ENCODE measurements at places on chromosomes 2 and 18. TPM values are rescaled to one million over a fixed set of nuclear protein-coding genes. Genes with fewer than 3 reads are reported as not detected.
A peak's percentile ranks its signal among the peaks of the same experiment; 100 is the strongest.

GRCh38 chr18:66646609-66647008 is 42.7 kb upstream of the CDH19 start:
- DNase-seq = no peak

MRPL19 gene
- 56.3 TPM for total RNA-seq

GRCh38 chr2:63078852-63079606 is 28.4 kb downstream of the OTX1 start:
- DNase-seq = no peak

IL1RN gene
- not detected for total RNA-seq

- no peak for DNase-seq
These were observed 793.5 kb downstream of the METTL4 start for GRCh38 chr18:1777843-1778242.

DNA sequence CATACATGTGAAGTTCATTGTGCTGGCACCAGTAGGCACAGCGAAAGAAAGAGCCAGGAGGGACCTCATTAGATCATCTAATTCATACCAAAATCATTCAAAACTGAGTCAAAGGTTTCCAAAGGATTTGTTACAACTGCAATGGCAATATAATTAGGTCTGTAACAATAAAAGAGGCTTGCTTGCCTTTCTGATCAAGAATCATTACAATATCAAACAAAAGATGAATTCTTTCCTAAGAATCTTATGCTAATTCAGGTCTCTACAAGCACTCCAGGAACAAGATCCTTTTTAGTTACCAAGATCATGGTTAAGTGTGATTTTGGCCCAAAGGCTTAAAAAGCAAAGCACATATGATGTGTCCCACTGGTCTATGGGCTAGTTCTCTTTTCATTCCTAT is 41.9 kb upstream of the ITPRID2 start:
- DNase-seq = no peak

DNA sequence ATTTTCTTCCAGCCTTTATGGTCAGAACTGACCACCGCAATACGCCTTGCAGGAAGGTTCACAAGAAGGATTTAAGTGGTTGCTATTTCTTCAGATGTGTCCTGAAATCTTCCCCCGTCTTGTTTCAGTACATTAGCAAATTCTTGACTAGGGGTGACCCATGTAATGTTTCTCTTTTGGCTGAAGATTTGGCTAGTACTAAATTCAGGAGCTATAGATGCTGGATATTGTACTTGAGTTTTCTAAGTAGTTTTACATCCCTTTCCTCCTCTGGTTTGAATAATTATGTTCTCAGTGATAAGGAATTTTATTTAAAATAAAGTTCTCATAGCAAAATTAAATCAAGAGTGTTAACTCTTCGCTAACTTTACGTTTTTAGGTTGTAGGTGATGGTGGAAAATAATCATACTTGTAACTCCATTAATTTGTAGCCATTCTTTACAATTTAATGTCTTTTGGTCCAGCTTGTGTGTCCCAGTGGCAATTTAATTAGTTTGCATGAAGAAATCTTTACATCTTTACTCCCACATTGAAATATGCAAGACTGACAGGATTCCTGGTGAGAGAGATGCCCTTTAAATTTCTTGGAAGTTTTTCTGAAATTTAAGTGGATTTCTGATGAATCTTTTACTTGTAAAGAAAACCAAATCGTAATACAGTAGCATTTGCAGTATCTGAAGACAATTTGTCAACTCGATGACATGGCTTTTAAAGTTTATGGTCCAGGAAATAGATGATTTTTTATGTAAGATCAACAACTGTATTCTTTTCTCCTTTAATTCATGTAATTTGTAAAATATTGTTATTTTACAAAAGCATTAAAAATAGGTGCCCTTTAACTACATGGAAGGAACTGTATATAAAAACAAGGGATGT is 2.8 kb downstream of the PHLPP1 start:
- DNase-seq = no peak

- DNase-seq = no peak
These were observed 199.3 kb downstream of the ZNF407 start for GRCh38 chr18:74796841-74797576.

CPLX4 gene
- 0.11 TPM for total RNA-seq

GRCh38 chr2:16079637-16080036 is 139.3 kb downstream of the MYCN start:
- no peak for DNase-seq

ARMC9 gene
- total RNA-seq = 2.3 TPM

GRCh38 chr2:212794471-212794870 is 255.9 kb upstream of the ERBB4 start:
- no peak for DNase-seq

DNA sequence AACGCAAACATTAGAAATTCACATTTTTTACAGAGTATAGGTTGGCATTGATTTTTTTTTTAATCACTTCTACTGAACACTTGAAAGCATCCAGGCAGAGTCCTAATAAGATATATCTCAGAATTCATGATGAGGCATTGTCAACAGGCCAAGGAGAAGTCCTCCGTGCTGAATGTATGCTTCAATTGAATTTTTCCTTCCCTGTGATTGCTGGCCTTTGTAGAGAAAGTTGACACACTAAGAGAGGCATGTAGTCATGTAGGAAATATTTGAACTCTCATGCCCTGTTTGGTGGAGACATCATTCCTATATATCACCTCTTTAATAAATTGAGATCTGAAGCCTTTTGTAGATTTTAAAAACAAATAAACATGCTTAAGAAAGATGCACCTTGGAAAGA is 844.9 kb downstream of the CPS1 start:
- DNase-seq = no peak

- no peak for DNase-seq
These were observed 121.6 kb downstream of the SPP2 start for GRCh38 chr2:234172066-234172465.

STAT4 gene
- total RNA-seq = 9.4 TPM

CAPN14 gene
- total RNA-seq = 0.26 TPM

KLHL30 gene
- total RNA-seq = 25.8 TPM

ZNF519 gene
- 3.0 TPM for total RNA-seq

- peak; percentile 42 for DNase-seq
These were observed 122.9 kb downstream of the ZNF521 start for GRCh38 chr18:25229081-25229480.

DNA sequence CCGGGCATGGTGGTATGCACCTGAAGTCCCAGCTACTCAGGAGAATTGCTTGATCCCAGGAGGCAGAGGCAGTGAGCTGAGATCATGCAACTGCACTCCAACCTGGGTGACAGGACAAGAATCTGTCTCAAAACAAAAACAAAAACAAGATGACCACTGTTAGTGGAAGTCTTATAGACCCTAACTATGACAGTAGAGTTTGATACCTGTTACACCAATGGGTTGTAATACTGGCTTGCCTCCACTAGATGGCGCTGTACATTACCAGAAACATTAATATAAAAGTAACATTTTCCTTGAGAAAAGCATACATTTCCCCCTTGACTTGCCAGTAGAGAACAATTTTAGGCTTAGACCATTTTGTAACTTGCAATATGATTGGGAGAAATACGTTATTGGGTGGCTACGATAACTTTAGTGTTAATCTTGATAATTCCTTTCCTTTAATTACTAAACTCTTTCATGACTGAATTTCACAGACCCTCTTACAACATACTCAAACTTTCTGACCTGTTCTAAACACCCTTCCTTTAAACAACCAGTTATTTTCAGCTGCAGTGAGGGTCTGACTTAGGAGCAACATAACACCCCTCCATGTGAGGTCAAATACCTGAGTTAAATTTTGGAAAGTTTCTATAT is 19.5 kb downstream of the SLC25A52 start:
- DNase-seq = no peak

DNA sequence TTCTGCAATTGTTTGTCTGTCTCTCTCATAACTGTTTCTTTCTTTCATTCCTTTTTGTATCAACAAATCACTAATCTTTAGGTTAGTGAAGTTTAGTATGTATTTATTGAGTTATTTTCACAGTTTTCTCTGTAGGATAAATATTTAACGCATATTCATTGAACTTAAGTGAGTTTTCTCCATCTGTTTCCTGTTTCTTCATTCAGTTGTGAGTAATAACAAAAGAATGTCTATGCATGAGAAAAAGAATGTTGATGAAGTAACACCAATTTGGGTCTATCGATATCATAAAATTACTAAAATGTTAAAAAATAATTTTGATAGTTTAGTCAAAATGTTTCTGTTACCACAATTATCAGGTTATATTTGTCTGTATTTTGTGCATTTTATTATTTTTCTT is 948.0 kb downstream of the DSC3 start:
- no peak for DNase-seq

GRCh38 chr2:26710743-26711456 is 18.4 kb downstream of the KCNK3 start:
- peak; percentile 57 for DNase-seq

GRCh38 chr2:73593680-73594079 is 48.5 kb downstream of the NAT8 start:
- no peak for DNase-seq

GRCh38 chr2:240436683-240437550 is 1.5 kb downstream of the GPC1 start:
- DNase-seq = no peak

Measured in heart right ventricle (tissue), 16 donors.